ENCODE measurements at places on chromosomes 2 and 18.

DNA sequence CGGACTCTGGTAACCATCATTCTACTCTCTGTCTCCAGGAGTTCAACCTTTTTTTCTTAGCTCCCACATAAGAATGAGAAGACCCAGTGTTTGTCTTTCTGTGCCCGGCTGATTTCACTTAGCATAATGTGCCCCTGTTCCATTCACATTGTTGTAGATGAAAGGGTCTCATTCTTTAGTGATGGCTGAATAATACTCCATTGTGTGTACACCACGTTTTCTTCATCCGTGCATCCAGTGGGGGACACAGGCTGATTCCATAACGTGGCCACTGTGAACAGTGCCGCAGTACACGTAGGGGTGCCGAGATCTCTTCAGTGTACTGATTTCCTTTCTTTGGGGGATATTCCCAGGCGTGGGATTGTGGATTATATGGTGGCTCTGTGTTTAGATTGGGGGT lies 72.3 kb upstream of the NFATC1 start:
- DNase-seq, result no peak

DNA sequence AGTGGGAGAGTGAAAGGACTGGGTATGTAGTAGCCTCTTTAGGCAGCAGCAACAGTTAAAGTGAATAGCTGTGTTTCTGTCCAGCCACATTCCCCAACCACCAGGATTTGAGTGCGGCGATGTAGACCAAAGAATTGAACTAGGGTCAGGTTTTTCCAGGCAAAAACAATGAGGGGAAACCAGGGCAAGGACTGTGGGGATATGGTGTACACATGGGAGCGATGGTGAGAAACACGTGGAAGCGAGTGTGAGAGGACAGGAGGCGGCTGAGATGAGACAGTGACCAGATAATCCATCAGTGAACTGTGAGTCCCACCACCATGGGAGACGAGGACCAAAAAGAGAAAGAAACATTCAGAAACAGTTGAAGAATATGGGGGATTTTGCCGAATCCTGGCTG lies 409.5 kb downstream of the TSN start:
- DNase-seq, result no peak

DNA sequence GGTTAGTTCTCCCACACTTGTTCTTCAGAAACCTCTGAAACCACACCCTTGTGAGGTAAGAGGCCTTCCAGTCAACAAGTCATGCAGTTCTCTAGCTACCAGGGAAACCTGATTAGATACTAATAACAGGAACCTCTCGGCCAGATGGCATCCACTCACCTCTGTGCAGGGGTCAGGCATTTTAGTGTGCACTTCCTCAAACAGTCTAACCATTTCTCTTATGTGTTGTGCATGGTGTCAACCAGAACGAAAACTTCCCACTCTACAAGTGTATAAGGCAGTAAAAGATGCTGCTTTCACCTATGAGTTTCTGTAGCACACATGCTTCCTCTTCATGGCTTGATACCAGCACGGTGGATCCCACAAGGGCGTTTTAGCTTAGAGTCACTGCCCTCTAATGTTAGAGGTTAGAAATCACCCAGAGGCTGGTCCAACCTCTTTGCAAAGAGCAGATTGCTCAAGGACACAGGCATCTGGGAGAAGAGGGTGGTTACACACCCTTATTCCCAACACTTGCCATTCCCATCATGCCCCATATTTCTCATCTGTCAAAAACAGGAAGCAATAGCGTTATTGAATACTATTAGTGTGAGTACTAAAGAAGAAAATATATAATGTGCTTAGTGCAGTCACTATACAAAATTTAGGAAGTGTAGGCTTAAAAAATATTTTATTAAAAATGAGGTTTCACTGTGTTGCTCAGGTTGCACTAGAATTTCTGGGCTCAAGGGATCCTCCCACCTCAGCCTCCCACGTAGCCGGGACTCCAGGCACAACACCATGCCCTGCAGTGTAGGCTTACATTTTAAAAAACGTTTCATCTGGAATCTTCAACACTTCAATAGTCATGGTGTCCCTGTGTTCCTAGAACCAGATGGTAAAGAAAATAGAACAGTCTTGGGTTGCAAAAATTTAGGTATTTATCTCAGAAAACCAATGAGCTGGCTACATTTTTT lies 34.5 kb upstream of the RAB31 start:
- DNase-seq, result no peak

DNA sequence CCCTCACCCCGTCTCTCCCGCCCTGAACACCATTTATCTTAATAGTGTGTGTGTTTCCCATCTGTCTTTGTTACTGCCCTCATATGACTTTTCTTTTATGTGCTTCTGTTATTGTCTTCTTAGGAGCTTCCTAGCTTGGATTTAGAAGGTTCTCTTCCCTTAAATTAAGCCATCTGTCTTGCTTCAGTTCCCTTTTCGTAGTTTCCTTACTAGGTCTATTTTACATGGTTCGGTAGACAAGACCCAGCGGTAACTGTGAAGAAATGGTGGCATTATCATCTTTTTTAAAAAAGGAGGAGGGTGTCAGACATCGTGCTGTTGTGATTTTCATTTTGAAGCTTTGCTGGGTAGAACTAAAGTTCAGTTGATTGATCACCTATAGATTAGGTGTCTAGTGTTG lies 10.3 kb downstream of the NCK2 start:
- DNase-seq, result no peak

- no peak for DNase-seq
Observed at GRCh38 chr2:216083464-216084281, 2.0 kb downstream of the TMEM169 start.

DNA sequence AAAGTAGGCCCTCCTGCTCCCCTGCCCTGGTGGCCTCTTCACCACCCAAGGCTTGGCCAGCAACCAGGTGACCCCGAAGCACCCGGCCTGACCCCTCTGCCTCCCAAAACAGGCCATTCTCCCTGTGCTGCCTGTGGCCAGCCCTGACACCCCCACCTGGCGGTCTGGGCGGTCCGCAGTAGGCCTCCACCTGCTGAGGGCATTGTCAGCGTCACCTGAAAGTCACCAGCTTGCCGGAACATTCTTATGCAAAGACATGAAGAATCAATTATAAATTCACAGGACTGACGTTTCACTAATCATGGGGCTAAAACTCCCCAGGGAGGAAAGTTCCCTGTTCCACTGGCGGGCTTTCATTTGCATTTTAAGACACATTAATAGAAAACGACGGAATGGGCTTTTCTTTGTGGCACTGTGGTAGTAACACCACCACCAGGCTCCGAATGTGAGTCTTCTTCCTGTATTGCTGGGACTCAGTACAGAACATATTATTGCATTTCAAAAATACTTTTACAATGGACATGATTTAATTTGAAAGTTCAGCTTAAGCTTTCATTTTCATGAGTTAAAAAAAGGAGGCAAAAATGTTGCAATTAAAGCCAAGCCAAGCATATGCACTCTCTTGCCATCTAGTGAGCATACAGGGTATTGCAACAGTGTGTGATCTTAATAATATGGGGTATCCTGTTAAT lies 57.4 kb downstream of the ADI1 start:
- DNase-seq, result no peak

DNA sequence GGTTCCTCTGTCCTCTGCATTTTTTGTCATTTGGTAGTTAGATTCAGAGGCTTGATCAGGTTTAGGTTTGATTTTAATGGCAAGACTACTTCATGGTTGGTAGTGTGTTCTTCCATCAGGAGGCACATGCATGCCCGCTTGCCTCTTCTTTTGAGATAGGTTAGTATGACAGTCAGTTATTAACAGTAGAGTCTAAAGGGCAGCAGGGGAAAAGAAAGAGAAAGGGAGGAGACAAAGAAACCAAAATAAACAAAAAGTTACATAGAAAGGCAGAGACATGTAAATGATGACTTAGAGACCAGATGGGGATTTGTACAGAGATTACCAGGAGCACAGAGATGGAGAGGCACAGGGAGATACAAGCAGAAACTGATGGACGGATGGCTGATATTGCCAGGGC lies 10.2 kb upstream of the RMP24 start:
- no peak for DNase-seq

GRCh38 chr2:199458806-199459285 lies 1.1 kb upstream of the SATB2 start:
- DNase-seq, result no peak

GRCh38 chr2:66682476-66682875 lies 247.6 kb downstream of the MEIS1 start:
- DNase-seq, result no peak

DNA sequence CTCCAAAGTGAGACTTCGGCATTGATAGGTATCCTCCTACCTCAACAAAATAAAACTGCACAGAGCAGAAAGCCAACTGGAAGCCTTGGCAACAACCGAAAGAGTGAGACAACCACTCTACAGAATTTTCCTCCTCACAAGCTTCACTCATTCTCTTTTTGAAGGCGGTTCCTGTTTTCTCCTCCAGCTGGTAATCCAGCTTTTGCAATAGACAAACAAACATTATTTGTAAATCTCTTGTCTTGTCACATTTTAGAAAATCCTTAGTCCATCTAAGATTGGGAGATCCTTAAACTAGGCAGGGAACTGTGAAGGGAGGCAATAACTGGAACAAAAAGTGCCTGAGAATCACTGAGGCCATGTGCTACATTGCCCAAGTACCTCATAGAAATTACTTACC lies 332.4 kb downstream of the BCL11A start:
- no peak for DNase-seq

GRCh38 chr2:121348128-121348740 lies 63.2 kb upstream of the TFCP2L1 start:
- no peak for DNase-seq

GRCh38 chr18:61426492-61427053 lies 93.3 kb downstream of the CDH20 start:
- no peak for DNase-seq

DNA sequence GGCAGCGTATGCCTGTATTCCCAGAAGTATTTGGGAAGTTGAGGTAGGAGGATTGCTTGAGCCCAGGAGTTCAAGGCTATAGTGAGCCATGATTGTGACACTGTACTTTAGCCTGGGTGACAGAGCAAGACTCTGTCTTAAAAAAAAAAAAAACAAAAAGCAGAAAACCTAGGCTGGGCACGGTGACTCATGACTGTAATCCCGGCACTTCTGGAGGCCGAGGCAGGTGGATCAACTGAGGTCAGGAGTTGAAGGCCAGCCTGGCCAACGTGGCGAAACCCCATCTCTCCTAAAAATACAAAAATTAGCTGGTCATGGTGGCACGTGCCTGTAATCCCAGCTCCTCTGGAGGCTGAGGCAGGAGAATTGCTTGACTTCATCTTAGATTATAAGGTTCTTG lies 46.4 kb downstream of the MTA3 start:
- no peak for DNase-seq

DNA sequence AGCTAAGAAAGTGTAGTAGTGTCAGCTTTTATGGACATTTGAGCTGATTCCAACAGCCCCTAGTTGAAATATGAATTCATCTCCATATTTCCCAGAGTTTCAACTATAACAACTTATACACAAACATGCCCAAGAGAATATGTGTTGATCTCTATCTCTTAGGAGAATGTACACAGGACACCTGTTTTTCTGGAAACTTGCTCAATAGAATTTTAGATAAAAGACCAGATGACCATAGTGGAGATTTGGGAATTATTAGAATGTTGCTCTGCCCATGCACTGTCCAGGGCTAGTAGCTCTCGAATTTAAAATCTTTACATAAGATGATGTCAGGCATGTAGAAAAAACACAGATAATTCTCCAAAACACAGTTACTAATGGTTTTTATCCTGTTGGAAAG lies 162.3 kb upstream of the VRK2 start:
- no peak for DNase-seq

GRCh38 chr2:238701341-238702206 lies 146.3 kb upstream of the TWIST2 start:
- no peak for DNase-seq

DNA sequence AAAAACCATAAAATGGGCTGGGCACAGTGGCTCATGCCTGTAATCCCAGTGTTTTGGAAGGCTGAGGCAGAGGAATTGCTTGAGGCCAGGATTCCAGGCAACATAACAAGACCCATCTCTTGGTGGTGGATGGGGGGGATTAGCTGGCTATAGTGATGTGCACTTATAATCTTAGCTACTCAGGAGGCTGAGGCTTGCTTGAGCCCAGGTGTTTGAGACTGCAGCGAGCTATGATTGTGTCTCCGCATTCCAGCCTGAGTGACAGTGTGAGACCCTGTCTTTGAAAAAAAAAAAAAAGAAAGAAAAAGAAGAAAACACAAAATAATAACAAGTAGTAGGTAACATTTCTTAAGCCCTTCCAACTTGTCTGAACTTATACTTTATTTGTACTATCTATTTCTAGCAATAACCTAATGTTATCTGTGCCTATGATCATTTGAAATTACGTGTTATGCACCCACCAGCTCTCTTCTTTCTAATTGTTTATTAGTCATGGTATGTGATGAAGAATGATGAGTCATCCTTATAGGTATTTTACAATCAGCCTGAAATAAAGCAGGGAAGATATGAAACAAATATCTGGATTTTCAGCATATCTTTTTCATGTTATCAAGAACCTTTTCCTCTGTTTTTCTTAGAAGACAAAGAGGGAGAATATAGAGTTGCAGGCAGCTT lies 129.3 kb upstream of the UNC80 start:
- no peak for DNase-seq

DNA sequence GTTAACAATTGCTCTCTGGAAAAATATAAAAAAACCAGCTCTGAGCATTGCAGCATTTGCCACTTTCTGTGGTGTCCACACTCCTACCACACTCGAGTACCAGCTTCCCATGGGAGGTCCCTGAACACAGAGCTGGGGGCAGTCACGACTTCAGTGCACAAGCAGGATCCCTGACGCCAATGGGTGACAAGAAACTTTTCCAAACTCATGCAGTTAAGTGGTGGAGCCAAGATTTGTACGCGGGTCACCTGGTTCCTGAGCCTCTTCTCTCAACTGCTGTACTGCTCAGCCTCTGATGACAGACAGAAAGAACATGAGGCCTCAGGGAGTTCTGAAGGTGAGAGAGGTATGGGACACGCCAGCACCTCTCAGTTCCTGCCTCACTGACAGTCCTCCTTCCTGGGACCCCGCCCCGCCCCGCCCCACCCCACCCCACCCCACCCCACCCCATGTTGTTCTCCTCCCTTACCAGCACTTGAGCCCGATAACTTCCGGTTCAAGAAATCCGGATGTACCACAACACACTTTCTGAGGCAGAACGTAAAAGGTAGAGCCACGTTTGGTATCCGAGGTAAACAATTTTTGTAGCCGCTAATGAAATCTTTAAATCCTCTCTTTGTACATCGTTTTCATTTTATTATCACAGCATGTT lies 287.6 kb downstream of the MYCN start:
- no peak for DNase-seq

DNA sequence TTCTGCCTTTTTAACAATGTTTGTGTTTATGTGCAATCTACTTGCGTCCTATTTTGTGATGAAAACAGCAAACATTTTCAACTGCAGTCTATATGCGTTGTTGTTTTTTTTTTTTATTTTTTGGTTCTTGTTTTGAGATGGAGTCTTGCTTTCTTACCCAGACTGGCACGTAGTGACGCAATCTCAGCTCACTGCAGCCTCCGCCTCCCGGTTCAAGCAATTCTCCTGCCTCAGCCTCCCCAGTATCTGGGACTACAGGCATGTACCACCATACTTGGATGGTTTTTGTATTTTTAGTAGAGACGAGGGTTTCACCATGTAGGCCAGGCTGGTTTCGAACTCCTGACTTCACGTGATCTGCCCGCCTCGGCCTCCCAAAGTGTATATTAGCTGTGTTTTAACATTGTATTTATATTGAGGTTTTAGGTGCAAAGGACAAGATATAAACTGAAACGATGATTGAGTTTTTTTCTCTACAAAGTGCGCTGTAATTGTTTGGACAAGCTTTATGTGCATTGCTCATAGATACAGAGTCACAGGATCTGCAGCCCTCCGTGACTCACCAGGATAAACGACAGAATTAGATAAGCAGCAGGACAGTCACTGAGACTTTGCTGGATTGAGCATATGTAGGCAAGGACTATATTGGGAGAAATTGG lies 17.4 kb downstream of the CDH7 start:
- no peak for DNase-seq
